Left hindlimb (tissue), 1 donor: ENCODE measurements at places on chromosomes 6 and 20.
A peak's percentile ranks its signal among the peaks of the same experiment; 100 is the strongest.

DNA sequence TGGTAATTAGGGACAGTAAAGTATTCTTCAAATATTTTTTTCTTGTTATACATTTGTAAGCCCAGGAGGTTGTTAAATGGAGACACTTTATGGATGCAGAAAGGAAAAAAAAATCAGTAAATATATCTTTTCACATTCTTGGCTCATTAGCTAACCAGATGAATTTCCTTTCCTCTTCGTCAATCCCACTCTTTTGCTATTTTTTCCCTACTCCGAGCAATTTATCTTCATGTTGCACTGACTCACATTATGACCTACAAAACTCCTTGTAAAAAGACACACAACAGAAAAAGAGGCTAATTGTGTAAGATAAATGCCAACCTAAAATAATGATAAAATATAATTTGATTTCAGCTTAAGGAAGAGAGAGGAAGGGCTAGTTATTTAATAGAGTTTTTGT, 472.9 kb upstream of the ZNF337 start:
- no peak for DNase-seq

GRCh38 chr6:44652547-44652946, 265.0 kb downstream of the CDC5L start:
- peak; percentile 9 for DNase-seq

GRCh38 chr6:44451803-44452695, 64.5 kb downstream of the CDC5L start:
- no peak for DNase-seq

DNA sequence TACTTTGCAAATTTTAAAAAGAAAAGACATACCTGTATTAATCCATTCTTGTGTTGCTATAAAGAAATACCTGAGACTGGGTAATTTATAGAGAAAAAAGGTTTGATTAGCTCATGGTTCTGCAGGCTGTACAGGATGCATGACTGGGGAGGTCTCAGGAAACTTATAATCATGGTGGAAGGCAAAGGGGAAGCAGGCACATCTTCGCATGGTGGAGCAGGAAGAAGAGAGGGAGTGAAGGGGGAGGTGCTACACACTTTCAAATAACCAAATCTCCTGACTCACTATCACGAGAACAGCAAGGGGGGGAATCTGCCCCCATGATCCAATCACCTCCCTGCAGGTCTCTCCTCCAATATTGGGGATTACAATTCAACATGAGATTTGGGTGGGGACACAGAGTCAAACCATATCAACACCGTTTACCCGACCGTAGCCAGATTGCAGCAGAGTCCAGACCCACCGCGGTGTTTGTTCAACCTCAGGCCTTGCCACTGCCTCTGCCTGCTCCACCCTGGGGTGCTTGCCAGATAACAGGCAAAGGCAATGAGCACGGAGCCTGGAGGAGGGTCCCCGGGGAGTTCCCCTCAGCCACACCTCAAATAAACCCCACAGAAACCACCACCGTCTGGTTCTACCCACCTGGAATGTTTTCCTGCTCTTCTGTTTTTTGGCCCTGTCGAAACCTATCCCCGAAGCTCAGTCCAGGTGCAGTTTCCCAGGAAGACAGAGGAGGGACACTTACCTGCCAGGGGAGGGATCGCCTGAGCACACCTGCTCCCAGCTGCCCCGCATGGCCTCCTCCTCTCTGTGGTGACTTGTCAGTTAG, 142.2 kb upstream of the AFDN start:
- DNase-seq, result no peak

- no peak for DNase-seq
These were observed 33.7 kb downstream of the SLC9A8 start for GRCh38 chr20:49846206-49846807.

- no peak for DNase-seq
These were observed 18.3 kb downstream of the BTN2A1 start for GRCh38 chr6:26475823-26476729.

DNA sequence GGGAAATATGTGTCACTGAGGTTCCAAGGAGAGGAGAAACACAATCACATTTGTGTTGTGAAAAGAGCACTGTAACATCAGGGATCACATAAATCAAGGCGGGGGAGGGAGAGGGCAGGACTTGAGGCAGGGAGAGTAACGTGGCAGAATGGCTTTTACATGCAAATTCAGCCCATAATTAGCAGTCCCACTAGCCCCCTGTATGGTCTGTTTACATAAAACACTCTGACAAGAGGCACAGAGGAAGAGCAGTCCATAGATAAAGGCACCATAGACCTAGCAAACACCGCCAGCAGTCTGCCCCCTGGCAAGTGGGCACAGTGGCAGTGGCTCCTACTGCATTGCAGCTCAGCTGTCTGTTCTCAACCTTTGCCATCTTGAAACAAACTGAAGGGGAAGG, 82.7 kb downstream of the LYRM2 start:
- DNase-seq, result no peak

DNA sequence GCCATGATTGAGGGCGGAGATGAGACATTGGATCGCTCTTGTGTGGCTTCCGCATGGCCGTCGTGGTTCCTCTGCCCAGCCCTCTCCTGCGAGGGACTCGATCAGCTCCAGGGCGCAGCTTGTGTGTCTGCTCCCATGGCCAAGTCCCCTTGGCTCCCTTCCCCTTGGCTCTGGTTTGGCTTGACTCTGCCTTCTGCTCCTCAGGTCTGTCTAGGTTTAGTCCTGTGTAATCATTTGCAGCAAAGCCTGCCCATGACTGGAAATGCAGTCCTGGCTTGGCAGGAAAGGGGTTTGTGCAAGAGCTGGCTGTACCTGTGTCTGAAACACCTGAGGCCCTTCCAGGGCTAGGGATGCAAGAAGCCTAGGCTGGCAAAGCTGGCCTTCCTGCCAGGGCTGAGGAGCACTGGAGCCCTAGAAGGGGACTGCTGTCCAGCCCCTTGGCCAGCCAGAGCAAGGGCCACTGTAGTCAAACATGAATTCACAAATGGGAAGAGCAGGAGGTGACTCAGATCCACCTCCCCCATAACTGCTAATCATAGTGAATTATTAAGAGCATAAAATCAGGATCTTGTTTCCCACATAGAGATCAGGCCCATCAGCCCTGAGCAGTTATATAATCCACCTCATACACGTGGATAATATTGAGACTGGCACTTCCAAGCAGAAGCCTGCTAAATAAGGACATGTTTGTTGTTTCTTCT, 196.8 kb downstream of the FARS2 start:
- DNase-seq, result peak; percentile 81

- no peak for DNase-seq
These were observed 323.9 kb downstream of the FOXA2 start for GRCh38 chr20:22260506-22260905.

DNA sequence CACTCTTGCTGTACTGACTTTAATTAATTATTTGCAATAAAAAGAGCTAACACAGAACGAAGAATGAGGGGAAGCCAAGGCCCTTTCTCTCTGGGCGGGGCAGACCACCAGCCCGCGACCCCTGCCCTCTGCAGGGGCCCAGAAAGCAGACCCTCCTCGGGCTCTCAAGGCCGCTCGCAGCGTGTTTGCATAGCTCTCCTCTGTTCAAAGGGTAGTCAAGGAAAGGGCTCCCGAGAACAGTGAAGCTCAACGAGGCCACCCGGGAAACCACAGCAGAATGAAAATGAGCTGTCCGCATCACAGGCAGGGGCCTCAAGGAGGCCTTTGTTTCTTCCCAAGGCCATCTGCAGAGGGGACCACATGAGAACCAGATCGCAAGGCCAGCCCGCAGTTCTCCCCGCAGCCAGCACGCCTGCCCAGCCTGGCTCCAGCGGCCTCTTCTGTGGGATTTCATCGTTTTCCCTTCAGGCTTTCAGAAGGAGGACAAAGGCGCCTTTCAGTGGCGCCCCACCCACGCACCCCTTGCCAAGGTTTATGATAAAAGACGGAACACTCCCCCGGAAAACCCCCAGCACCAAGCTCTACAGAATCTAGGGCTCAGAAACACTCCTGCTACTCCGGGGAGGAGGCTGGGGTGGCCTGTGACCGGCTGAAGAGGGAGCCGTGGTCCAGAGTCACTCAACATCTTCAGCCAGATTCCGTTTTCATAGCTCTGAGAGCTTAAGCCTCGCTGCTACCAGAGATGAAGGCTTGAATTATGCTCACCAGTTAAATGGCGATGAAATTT, 25.3 kb downstream of the ACSS1 start:
- peak; percentile 71 for DNase-seq

- no peak for DNase-seq
These were observed 84.7 kb downstream of the PHACTR3 start for GRCh38 chr20:59688999-59689398.

GRCh38 chr6:53591873-53592272, 47.0 kb upstream of the GCLC start:
- no peak for DNase-seq

DNA sequence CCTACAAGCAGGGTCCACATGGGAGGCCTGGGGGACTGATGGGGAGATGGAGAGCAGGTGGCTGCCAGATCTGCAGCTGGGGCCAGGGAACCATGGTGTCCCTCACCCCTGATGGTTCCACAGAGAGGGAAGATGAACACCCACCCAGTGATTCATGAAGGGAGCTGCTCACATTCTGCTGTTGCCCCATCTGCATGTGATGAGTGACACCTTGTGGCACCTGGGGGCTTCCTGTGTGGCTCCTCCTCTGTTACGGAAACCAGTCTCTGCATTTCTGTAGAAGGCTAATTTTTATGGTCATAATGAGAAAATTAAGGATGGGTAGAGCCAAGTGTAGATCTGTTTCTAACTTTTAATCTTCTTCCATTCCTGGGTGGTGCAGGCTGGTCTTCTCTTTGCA, 217.1 kb downstream of the SMOC2 start:
- DNase-seq, result no peak

- peak; percentile 59 for DNase-seq
These were observed 806 bp downstream of the MICAL1 start for GRCh38 chr6:109454496-109455436.

GRCh38 chr6:35587167-35587566, 74.5 kb upstream of the TULP1 start:
- DNase-seq, result no peak

DNA sequence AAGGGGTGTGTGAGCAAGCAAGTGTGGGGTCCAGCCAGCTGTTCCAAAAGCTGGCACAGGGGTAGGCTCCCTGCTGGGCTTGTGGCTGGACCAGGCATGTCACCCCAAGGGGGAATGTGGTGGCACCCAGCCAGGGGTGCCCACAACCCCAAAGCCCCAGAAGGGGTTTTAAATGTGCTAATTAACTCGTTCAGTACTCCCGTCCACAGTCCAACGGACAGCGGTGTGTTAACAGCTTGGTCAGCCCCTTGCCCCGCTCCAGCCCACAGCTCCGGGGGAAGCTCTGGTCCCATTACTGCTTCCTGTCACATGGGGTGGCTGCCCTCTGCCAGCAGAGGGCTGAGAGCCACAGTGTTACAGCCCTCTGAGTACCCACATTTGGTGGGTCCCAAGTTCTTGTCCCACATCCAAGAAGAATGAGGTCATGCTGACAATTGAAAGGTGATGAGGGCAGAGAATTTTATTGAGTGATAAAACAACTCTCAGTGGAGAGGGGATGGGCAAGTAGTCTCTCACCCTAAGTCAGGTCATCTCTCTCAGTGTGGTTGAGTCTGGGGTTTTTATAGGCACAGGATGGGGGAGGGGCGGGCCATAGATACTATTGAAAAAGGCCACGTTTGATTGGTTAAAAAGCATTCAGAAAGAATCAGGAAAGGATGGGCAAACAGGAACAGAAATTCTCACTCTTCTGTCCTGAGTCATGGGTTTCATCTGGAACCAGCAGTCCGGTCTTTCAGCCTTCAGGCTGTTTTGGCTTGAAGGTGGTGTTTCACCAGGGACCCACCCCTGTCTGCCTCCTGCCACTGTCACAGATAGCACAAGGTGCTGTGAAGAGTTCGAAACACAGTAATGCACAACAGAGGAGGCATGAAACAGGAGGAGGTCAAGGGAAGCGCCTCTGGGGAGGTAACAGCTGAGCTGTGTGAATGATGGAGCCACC, 238.5 kb downstream of the NFATC2 start:
- DNase-seq, result no peak

DNA sequence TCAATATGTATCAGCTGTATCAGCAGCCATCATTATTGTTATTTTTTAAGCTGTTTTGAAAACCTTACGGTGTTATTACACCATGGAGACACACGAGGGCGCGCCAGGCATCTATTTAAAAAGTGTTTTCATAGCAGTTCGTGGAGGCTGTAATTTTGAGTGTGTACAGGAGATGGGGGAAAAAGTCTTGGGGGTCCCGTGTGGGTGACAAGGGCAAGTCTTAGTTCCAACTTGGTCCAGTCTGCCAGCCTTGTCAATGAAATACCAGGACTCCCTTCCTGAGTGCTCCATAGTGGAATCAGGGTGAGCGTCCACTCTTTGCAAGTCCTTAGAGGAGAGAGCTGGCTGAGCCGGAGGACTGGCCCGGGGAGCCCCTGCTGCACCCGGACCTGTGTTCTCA, 43.3 kb downstream of the SLC2A10 start:
- DNase-seq, result peak; percentile 80

- no peak for DNase-seq
These were observed 598 bp downstream of the FABP7 start for GRCh38 chr6:122780114-122780513.

- no peak for DNase-seq
These were observed 50.3 kb upstream of the TXNDC5 start for GRCh38 chr6:7960848-7961247.

- no peak for DNase-seq
These were observed 985.4 kb downstream of the EPHA7 start for GRCh38 chr6:92433911-92434310.

- no peak for DNase-seq
These were observed 156.2 kb downstream of the THBS2 start for GRCh38 chr6:169097381-169097959.

GRCh38 chr6:140576004-140576555, 1201.6 kb upstream of the CITED2 start:
- DNase-seq, result no peak

- DNase-seq, result no peak
These were observed 136.5 kb downstream of the SMOC2 start for GRCh38 chr6:168577496-168577895.

DNA sequence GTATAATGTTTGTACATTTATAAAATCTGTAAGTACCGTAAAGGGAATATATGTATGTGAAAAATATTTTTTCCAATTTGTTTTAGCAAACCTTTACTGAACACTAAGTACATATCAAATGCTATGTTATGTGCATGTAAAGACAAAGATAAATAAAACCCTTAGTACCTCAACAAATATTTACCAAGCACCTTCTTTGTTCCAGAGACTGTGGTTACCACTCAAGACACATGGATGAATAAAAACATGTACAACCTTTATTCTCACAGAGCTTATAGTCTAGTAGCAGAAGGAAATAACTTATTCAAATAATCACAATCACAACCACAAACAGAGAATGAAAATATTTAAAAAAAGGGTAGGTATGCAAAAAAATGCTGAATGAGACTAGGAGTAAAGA, 17.5 kb downstream of the TMX4 start:
- no peak for DNase-seq
